Activated T-cell treated with anti-CD3 and anti-CD28 coated beads for 24 hours (primary cell): ENCODE measurements at places on chromosomes 12 and 14.

DNA sequence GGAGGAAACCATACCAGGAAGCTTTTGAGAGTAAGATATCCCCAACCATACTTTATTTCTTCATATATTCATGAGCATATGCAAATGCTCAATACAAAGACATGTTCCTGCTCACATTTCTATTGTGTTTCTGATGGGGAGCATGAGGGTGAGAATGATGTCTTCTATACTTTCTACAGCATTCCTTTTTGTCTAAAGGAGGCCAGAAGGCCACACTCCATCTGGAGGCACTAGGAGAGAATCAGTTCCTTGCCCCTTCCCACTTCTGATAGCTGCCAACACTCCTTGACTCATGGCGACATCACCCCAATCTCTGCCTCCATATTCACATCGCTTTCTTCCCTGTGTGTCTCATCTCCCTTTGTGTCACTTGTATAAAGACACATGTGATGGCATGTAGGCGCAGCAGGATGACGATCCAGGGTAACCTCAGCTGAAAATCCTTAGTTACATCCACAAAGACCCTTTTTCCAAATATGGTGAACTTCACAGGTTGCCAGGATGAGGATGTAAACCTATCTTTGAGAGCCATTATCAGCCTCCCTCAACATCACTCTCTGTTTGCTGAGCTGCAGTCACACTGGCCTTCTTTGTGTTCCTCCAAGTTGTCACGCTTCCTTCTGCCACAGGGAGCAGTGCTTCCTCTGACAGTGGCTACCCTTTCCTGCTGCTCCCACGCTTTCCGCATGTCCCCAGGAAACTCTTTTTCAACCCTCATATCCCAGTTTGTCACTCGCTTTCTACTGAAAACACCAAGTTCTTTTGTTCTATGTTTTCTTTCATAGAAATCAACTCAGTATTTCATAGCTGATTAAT is 96.9 kb downstream of the STXBP6 start:
- DNase-seq: no peak

DNA sequence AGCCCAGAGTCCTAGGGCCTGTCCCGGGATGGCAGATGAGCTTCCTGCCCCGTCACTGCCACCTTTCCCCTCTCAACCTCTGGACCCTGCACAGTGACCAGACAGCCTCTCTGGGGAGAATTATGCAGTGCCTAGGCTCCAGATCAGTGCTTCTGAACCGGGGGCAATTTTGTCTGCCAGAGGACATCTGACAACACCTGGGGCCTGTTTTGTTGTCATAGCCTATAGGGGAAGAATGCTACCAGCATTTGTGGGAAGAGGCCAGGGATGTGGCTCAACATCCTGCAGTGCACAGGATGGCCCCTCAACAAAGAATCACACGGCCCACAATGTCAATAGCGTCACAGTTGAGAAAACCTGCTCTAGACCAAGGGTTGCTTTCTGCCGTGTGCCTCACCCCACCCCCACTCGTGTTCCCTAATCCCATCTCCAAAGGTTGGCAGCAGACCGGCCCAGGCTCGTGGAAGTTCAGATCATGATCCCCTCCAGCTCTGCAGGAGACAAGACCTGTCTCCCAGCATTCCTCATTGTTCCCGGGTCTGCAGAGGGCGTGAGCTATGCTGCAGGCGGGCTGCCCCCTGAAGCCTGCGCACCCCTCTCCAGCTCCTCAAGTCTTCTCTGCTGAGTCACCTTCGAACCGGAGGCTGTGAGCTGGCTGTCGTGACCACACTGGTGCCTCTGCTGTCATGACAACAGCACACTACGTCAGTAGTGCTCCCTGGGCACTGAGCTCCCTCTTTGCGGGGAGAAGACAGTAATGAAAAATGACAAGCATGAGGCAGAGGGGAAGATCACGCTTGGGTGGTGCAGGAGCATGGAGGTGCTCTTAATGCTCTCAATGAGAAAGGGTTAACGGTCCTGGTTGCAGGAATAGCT is 2.0 kb upstream of the GAPDH start:
- peak; percentile 83 for DNase-seq

DNA sequence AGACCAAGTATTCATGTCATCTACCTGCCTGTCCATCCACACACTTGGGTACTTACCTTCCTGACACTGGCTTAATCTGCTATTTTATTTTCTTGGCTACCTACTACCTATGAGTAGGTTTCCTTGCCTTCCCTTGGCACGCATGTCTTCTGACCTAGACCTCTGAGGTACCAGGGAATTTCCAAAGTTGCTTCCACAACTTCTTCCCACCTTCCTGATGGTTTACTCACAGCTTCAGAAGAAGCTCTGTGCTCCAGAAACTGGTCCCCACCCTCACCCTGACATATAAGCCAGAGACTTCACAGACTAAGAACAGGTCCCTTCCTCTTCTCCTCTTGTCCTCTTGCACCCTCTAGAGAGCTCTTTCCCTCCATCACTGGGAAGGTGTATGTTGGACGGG is 35.7 kb upstream of the DDX11 start:
- no peak for DNase-seq

DNA sequence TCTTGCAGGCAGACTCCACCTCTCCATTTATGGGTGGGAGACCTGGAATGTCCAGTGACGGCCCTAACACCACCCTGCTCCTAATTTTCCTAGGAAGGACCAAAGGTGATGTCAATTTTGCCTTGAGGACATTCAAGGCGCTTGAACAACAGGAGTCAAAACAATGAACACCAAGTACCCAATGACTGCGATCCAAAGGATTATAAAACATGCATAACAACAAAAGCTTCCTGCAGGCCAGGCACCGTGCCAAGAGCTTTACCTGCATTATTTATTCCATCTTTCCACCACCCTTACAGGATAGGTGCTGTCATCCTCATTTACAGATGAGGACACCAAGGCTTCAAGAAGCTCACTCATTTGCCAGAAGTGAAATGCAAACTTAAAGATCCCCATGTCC is 15.2 kb upstream of the FOXN3 start:
- no peak for DNase-seq

DNA sequence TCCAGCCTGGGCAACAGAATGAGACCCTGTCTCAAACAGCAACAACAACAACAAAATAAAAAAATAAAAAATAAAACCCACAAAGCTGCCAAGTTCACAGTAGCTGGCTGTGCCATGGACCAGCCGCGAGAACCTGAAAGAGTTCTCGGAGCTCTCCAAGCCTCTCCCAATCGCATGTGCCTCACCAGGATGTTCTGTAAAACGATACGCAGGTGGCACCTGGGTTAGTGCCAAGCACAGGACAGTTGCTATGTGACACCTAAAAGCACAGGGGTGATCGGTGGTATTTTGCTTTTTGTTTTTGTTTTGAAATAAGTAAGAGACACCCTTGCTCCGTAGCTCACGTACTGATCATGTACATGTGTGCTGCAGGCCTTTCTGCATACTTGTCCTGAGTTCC is 52.4 kb downstream of the RFLNA start:
- no peak for DNase-seq

DNA sequence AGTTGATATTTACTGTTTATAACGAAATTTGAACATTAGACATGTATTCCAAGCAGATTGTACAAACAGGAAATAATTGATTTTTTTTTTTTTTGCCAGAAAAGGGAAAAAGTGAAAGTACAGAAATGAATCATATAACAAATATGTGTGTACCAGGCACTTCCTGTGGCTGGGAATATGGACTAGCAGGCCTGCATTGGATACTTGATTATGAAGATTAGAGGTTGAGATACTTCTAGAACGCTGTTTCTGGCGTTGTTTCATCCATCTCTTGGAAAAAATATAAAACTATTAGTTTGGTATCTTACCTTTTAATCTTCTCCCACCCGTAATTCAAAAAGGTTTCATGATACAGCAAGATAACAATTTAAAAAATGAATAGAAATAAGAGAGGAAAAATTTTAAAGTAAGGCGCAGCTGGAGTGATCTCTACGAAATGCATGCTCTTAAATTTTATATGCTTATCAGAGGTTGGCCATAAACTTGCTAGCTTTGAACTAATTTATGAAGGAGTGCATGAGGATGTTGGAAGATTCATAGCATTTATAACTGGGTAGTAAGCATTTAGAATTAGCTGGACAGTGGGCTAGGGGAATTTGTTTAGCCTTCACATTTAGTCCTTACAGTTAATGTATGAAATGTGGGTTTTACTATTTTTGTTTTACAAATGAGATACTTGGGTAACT is 90.8 kb downstream of the AEBP2 start:
- DNase-seq: no peak
